Left cardiac atrium (tissue), 4 donors: ENCODE measurements at places on chromosomes 13 and 19. TPM values are rescaled to one million over a fixed set of nuclear protein-coding genes. Genes with fewer than 3 reads are reported as not detected.

DNA sequence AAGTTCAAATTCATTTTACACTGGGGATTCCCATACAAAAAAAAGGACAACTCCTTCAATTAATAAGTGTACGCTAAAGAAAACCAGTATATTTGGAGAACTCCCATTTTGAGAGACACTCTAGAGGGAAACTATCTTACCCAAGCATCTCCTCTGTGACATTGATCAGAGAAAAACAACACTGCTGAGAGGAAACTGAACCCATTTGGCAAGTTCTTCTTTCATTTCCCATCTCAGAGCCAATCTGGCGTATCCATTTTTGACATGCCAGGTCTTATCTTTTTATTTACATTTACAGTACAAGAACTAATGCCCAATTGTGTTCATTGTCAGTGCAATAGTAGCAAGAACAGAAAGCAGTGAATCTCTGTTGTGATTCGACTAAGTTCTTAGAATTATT lies 30.1 kb downstream of the LIG4 start:
- DNase-seq, result no peak

DNA sequence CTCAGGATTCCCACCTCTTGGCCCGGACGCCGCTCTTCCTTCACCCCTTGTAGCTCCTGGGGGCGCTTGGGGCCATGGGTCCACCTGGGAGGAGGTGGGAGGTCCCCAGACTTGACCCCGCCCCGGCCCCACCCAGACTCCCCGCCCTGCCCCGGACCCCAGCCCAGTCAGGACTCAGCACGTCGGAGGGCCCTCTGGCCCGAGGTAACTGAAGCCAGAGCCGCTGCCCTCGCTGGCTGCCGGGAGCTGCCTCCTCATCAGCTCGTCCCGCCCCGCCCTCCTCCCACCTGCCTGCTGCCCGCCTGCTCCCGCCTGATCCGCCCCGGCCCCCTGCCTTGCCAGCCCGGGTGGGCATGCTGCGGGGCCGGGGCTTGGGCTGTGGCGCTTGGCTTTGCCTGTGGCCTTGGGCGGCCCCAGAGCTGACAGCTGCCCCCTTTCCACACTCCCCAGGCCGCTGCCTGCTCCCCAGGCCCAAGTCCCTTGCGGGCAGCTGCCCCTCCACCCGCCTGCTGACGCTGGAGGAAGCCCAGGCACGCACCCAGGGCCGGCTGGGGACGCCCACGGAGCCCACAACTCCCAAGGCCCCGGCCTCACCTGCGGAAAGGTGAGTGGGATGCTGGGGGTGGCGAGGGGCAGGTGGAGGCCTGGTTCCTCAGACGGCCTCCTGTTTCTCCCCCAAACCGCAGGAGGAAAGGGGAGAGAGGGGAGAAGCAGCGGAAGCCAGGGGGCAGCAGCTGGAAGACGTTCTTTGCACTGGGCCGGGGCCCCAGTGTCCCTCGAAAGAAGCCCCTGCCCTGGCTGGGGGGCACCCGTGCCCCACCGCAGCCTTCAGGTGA lies 9.4 kb downstream of the ARHGAP33 start:
- no peak for DNase-seq

DNA sequence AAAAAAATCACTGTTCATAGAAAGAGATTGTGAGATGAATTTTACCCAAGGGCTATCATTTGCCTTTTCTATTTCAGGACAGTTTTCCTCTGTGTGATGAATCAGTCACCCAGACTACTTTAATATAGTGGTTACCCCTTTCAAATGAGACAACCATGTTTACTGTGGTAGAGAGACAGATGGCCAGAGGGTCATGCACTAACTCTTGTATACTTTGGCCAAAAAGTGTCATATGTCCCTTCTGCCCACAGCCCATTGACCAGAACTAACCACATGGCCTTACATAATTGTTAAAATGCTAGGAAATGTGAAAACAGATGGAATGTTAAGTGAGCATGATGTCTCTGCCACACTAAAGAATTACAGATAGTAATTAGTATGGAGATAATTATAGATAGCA lies 498.7 kb downstream of the DACH1 start:
- DNase-seq, result no peak

GRCh38 chr13:28299916-28300315 lies 161.6 kb downstream of the PAN3 start:
- DNase-seq, result no peak

The CYSLTR2 gene
- 6.1 TPM for total RNA-seq

DNA sequence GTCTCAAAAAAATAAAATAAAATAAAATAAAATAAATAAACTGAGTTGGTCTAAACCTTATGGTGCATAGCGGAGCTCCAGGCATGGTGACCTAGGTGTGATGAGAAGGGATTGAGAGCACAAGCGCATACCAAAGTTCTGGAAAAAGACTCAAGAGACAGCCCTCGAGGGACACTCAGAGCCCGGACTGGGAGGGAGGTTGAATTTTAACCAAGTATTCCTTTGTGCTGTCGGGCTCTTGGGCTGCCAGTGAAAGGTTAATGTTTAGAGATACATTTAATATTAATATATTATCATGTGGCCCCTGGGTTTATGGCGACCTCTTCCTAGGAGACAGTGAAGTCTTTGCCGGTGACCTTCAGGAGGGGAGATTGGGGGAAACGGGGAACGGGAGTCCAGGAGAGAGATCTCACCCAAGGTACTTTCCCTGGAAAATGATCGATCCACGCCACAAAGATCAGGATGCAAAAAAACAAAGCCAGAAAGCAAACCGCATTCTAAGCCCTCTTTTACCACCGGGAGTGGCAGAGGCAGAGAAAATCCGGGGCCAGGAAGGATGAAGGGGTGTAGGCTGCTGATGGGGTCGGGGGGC lies 1.6 kb downstream of the FUT6 start:
- no peak for DNase-seq

GRCh38 chr13:20461860-20462532 lies 63.7 kb downstream of the CRYL1 start:
- no peak for DNase-seq

DNA sequence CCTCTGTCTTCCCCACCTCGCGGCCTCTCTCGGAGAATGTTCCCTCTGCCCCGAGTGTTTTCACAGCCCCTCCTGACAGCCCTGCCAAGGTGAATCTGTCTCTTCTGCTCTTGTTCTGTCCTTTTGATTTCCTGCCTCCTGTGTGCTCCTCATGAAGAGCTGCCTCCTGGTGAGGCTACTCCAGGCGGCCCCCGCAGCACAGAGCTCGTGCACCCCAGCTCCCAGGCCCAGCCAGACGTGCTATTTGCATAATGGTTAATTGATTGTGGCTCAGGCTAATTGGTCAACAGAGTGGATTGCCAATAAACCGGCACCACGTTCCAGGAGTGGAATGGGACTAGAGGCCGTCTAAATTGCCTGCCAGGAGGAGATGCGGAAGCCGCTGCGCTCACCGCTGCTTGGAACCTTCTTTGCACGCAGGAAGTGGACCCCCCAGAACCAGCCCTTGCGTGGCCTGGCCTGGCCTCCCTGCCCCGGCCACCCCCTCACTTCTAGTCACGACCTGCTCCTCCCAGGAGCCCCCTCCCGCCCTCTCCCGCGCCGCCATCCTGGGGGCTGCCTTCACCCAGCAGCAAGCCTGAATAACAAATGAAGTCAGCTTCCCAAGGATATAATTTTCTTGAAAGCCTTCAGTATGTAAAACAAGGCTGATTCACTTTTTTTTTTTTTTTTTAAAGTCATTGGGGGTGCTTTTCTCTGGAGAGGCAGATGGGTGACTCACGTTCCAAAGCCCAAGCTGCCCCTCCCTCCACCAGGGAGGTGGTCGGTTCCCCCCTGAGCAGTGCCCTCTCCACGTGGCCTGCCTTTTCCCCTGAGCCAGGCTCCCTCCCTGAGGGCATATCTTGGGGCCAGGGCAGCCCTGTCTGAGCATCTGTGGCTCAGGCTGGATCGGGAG lies 144.0 kb downstream of the KDM4B start:
- DNase-seq, result no peak

DNA sequence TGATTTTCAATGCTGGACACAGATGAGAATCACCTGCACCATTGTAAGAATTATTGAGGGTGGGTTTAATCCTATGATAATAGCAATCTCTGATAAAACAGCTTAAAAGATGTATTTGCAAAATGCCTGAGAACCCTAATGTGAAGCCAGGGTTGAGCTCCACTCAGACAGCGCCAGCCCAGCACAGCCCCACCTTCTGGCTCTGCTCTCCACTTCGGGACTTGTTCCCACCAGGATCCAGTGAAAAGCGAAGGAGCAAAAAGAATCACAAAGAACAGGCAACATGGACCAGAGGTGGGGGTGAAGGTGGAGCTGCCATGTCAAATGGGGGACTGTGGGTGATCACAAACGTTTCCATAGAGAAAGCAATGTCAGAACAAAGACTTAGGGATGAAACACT lies 18.6 kb upstream of the ZNF816 start:
- DNase-seq, result no peak

- DNase-seq, result no peak
Observed at GRCh38 chr19:3251229-3251628, 26.8 kb downstream of the CELF5 start.

The ZNF222 gene
- 3.5 TPM for total RNA-seq

GRCh38 chr13:81637457-81637856 lies 1296.5 kb upstream of the SPRY2 start:
- DNase-seq, result no peak
